ENCODE measurements at places on chromosomes 12 and 14.
A peak's percentile ranks its signal among the peaks of the same experiment; 100 is the strongest.

DNA sequence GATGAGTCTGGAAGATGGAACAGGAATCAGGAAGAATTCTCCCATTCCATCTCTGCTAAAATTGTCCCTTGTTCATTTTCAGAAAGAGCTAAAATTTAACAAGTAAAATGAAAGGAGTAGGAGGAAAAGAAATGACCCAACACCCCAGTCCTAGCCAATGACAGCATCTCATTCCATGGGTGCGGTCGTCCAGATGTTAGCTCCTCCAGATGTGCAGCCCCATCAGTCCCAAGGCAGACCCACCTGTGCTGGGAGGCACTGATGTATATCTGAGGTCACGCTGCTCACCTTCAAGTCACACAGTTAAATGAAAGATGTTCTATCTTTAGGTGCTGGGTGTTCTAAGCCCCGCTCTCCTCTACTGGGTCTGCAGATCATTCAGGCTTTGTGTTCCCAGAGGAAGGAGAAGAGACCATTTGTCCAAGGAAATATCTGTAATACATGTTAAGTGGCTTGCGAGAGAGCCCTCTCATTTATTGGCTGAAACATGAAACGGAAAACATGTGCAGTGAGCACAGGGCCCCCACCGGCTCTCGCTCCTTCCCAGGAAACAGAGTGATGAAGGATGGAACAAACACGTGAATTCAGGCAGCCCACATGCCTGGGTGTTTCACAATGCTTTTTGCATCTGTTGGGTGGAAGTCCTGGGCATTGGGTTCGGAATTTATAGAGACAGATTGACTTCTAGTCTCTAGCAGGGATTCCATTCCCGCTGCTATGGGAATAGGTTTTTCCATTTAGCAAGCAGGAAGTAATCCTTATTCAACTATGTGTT is 294.6 kb downstream of the NUAK1 start:
- no peak for DNase-seq

DNA sequence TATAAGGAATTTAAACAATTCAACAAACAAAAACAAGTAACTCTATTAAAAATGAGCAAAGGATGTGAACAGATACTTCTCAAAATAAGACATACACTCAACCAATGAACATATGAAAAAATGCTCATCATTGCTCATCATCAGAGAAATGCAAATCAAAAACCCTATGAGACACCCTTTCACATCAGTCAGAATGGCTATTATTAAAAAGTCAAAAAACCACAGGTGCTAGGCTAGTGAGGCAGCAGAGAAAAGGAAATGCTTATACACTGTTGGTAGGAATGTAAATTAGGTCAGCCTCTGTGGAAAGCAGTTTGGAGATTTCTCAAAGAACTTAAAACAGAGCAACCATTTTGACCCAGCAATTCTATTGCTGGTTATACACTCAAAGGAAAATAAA is 52.0 kb downstream of the NAV3 start:
- DNase-seq = no peak

GRCh38 chr12:9813821-9814798 is 13.2 kb upstream of the KLRF1 start:
- peak; percentile 94 for DNase-seq

DNA sequence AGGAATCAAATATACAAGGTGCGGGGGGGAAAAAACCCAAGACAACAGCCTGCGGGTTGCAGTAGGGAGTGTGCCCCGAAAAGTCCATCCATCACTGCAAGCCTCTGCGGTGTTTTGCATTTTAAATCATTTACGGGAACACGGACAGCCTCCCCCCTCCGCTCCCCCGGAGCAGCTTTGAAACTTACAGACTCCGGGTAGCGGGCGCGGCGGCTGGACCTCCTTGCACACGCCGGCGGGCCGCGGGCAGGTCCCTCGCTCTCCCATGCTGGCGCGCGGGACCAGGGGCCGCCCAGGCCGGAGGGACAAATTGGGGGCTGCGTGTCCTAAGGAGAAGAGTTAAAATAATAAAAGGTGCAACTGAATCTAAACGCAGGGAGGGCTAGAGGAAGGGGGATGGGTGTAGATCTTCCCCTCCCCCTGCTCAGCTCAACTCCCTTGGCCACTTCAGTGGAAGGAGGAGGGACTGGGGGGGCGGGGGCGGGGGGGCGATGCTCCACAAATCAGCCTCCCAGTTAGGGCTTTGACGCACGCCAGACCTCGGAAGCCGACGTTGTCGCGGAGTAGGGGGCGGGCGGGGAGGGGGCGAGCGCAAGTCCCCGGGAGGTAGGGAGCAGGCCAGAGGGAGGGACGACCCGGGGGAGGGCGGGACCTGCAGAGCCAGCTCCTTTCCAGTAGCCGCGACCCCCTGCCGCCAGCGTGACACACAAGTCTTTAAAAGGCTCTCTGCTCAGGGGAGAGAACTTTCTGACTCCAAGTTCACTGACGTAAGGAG is at the start of gene KCNJ8:
Gene KCNJ8, minus strand, starts transcription at position 349 of the 775 bp plus-strand sequence. CDS start 1,090 bp downstream, outside the sequence.
- no peak for DNase-seq

- DNase-seq = peak; percentile 3
Measured at GRCh38 chr12:2294651-2295475, 242.1 kb downstream of the CACNA1C start.

DNA sequence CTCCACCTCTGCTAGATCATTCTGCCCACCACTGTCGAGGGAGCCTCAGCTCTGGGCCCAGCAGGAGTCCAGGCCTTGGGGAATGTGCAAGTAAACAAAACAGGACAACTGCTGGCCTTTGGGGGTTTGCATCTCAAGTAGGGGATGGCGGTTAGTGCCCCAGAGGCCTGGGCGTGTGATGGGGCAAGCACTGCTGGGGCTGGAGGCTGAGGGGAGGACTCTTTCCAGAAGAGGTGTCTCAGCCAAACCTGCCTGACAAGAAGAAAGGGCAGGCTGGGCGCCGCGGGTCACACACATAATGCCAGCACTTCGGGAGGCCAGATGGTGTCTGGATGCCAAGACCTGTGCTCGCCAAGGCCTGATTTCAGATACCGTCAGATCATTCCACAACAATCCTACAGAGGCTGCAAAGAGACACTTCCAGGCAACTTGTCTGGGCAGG is 8.6 kb upstream of the ALDH2 start:
- no peak for DNase-seq

DNA sequence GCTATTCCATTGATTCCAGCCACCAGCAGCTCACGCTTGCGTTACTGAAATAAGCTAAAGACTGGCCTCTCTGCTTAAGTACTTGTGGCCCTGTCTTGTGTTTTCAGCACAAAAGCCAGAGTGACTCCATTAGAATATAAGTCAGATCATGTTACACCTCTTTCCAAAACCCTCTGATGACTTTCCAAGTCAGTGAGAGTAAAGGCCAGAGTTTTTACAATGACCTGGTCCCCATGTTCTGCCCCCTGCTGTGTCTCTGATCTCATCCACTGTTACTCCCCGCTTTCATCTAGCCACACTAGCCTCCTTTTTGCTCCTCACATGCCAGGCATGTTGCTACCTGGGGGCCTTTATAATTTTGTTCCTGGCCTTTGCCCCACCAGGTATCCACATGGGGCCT is 6.9 kb upstream of the CKAP4 start:
- DNase-seq = no peak

DNA sequence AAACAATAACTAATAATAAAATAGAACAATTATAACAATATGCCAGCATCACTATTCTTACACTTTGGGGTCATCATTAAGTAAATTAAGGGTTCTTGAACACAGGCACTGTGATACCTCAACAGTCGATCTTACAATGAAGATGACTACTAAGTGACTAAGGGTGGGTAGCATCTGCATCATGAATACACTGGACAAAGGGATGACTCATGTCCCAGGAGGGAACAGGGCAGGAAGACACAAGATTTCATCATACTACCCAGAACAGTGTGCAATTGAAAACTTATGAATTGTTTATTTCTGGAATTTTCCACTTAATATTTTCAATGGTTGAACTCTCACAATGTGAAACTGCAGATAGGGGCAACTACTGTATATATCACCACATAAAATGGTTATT is 19.7 kb downstream of the TSPAN19 start:
- no peak for DNase-seq

- DNase-seq = no peak
Measured at GRCh38 chr14:53327716-53328115, 174.6 kb upstream of the DDHD1 start.

GRCh38 chr12:131827961-131828534 is at the start of gene MMP17:
MMP17 (plus strand) TSS chr12:131828393; CDS start chr12:131828495, 102 bp downstream.
- no peak for DNase-seq

- DNase-seq = no peak
Measured at GRCh38 chr12:2408262-2408661, 355.5 kb downstream of the CACNA1C start.

GRCh38 chr12:40034712-40035111 is 71.2 kb downstream of the SLC2A13 start:
- no peak for DNase-seq

DNA sequence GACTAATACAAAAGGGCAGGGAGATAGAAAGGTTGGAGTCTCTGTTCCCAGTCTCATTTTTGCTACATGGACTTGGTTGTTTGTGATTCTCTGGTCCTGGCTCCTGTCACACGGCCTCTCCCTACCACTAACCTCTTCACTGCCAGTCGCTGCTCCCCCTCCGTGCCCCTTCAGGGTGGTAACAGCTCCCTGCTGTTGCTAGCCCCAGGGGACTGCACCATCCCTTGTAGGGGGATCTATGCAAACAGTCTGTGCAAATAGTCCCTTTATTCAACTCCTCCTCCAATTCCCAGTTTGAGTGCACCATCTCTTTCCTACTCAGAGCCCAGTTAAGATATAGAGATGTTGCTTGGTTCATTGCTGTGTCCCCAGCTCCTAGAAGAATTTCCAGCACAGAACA is 51.1 kb downstream of the CCDC60 start:
- no peak for DNase-seq

- no peak for DNase-seq
Measured at GRCh38 chr12:68349220-68349621, 17.1 kb upstream of the MDM1 start.

DNA sequence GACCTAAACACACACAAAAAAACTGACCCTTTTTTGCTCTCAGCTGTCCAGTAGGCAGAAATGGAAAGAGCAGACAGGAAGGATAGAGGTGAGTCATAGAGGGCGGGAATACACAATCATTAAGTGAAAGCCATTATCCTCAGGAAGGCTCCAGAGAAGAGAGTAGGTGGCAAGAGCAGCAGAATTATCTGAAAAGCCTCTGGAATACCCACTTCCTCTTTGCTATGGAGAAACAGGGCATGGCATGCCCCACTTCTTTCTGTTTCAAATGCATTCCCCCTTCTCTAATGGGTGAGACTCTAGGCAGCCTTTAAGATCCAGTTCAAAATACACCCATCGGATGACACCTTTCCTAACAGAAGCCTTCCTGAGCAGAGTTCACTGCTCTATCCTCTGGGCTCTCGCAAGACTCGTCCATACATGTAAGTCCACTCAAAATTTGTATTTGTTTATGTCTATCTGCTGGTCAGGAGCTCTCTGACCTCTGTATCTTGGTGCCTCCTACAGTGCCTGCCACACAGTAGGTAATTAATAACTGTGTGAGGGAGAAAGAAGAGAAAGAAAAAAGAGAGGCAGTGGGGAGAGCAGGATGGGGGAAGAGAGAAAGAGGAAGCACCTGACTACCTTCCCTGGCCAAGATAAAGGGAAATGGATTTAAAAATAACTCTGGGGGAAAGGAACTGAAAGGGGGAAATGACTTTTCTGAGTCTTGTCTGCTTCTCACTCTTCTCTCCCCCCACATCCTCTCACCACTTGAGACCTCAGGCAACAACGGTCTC is 8.5 kb downstream of the KLHL33 start:
- DNase-seq = no peak

GRCh38 chr12:27332714-27333402 is at the start of gene BMAL2:
BMAL2 (plus strand) TSS chr12:27332836; CDS start chr12:27333073, 237 bp downstream.
- peak; percentile 30 for DNase-seq

- no peak for DNase-seq
Measured at GRCh38 chr12:98733667-98734350, 88.7 kb downstream of the APAF1 start.

DNA sequence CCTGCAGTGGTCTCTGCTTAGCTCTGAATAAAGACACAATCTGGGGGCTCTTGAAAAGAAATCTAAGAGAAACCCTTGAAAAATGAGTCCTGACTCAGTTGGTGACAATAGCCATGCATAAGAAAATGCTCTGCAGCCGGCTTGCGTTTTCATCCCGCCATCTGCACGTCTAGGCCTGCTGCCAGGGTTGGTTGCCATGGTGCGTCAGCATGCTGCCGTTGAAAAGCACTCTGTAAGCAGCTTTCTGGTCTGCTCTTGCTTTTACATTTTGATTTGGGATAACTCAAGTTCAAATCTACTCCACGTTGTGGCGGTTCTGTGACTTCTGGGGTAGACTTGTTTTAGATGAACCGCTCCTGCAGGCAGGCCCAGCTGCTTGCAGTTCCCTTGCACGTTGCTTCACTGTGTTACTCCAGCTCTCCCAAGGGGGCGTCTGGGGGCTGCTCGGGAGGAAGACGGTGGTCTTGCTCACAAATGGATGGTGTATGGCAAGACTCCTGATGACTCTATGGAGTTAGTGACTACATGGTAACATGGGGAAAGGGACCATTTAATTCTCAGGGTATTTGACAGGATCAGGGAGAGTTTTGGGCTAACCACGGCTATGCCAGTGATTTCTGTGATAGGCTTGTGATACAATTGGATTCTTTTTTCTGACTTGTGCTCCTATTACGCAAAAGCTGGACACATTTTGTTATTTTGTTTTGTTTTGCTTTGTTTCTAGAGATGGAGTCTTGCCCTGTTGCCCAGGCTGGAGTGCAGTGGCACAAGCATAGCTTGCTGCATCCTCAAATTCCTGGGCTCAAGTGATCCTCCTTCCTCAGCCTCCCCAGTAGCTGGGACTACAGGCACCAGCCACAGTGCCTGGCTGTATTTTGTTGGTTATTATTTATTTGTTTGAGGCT is 15.8 kb downstream of the WNT5B start:
- DNase-seq = no peak

- no peak for DNase-seq
Measured at GRCh38 chr12:124832856-124833255, 30.8 kb downstream of the SCARB1 start.

GRCh38 chr14:93183596-93184317 is 940 bp downstream of the MOAP1 start:
- DNase-seq = no peak

GRCh38 chr12:48977290-48978281 is 536 bp upstream of the WNT1 start:
- DNase-seq = peak; percentile 86

- DNase-seq = no peak
Measured at GRCh38 chr14:22739423-22739822, 27.1 kb upstream of the OXA1L start.

- no peak for DNase-seq
Measured at GRCh38 chr12:106704081-106704480, 70.4 kb upstream of the RIC8B start.

- DNase-seq = no peak
Measured at GRCh38 chr12:91937009-91937408, 208.6 kb downstream of the BTG1 start.

GRCh38 chr14:60561845-60562746 is 53.1 kb downstream of the SIX6 start:
- peak; percentile 5 for DNase-seq

All from CD4-positive, alpha-beta T cell treated with Interleukin-17A for 1 hour (primary cell).